ENCODE measurements at places on chromosomes 3 and 15.

GRCh38 chr15:64901141-64901540 lies 10.6 kb upstream of the ANKDD1A start:
- DNase-seq: no peak

DNA sequence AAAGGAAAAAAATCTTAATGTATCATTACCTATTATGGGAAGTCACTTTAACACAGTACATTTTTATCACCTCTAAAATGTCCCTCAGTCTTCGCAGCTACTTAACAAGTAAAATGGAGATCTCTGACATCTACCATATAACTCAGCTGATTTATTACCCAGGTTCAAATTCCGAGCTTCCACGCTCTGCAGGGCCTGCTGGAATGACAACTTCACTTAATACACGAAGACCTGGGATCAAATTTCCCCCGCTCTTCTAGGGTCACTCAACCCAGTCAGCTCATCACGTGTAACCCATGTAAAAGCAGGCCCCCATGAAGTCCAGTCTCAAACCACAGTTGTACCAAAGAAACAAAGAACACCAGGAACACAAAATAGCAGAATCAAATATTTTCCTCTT lies 44.2 kb upstream of the ACP3 start:
- DNase-seq: no peak

DNA sequence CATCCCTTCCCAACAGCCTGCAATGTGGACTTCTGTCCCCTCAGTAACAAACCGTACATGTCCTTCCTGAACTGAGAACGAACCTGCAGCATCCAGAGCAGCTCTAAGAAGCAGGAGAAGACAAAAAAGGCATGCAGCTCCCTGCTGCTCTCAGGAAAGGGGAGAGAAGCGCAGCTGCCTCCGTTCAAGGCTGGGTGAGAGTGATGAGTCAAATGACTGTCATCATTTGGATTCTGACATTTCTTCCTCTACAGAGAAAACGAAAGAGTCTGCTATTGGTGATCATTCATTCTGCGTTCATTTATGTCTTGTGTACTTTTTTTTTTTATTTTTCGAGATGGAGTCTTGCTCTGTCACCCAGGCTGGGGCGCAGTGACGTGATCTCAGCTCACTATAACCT lies 677.8 kb downstream of the FHIT start:
- peak; percentile 62 for DNase-seq

DNA sequence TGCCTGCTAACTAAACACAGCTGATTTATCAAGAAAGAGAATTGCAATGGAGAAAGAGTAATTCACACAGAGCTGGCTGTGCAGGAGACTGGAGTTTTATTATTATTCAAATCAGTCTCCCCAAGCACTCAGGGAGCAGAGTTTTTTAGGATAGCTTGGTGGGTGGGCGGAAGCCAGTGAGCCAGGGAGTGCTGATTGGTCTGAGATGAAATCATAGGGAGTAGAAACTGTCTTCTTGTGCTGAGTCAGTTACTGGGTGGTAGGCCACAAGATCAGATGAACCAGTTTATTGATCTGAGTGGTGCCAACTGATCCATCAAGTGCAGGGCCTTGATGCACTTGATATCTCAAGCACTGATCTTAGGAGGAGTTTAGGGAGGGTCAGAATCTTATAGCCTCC lies 891.9 kb upstream of the CADM2 start:
- DNase-seq: no peak

DNA sequence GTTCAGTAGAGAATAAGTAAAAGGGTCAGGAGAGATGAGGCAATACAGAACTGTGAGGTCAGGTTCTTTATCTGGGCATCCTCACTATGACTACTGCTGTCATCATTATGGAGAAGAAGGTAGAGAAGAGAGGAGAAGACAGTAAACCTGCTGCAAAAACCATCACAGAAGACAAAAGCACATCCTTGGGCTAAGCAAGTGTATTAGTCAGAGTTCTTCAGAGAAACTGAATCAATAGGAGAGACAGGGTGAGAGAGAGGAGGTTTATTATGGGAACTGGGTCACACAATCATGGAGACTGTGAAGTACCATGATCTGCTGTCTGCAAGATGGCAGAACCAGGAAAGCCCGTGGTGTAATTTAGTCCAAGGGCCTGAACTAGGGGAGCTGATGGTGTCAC lies 9.5 kb upstream of the ABHD17C start:
- no peak for DNase-seq

DNA sequence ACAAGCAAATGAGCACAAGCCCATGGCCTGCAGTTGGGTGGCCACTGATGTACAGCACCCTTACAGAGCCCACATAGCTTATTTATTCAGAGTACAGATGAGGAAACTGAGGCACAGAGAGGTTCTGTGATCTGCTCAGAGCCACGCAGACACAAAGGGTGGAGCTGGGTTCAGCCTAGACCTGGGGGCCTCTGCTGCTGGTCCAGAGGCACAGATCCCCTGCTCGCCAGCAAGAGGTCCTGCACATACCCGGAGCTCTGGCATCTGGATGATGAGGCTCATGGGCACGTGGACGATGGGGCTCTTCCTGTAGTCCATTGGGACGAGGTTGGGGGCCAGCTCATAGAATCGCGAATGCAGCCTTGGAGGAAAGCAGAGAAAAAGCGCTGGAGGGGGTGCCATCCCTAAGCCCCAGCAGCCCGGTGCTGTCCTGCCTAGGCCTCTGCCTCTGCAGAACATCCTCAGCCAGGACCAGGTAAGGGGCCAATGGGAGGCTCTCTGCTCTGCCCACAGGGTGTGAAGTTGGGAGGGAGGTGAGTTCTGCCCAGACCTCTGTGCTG lies 18.6 kb downstream of the SH2D7 start:
- DNase-seq: no peak

GRCh38 chr3:99534951-99535704 lies 103.3 kb upstream of the COL8A1 start:
- DNase-seq: peak; percentile 23

DNA sequence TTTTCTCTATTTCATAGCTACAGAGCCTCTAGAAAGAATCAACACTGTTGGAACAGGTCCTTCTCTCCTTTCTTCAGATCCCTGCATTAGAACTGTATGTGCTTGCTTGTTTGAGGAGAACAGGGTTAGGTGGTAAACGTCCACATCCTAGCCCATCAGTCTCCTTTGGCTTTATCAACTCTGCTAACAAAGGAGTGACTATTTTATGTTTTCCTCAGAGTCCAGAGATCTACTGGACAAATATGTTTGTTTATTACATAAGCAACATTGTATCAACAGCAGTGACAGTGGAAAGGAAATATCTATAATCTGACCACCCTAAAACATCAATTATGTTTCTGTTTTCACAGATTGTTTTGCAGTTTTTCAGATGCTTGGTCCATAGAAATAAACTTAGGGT lies 39.6 kb downstream of the CMSS1 start:
- DNase-seq: no peak

DNA sequence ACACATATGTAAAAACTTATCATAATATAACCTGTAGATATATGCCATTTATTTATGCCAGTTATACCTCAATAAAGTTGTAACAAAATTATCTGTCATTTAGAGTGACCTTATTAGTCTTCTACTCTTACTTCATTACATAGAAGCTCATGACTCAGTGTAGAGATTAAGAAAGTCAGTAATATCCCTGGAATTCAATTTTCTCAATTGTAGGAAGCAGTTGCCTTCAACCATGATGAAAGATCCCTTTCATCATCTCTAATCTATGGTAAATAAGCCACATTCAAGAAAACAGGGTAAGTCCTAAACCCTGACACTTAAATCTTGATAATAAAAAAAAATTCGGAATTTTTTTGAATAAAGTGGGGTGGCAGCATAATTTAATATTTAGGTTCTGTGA lies 216.5 kb upstream of the PEX5L start:
- peak; percentile 27 for DNase-seq

DNA sequence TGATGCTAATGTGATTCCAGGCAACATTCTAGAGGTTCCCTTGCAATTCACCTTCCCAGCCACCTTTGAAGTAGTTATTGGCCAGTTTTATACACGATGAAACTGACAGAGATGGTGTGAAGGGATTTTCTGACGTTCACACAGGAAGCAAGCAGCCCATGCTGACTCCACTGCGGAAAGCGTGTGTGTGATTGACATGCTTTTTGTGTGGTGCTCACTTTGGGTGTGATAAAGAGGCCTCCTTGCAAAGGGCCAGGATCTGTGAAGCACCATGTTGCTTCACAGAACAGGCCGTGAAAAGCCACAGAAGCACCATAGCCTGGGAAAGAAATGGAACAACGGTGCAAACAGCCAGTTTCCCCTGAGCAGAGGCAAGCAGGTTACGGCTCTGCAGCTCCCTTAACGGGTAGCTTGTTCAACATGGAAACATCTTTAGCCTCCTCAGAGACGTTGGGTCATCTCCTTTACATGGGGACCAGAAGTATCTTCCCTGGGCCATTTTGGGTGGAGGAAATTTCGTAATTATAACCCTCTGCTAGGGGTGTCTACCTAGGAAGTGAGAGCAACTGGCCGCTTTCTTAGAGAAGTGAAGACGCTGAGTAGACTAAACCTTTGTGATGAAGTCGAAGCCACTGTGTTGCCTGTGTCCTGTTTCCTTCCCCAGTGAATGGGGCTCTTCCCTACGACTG lies 108.5 kb downstream of the APBA2 start:
- DNase-seq: no peak

GRCh38 chr3:4987538-4988296 lies 8.5 kb downstream of the BHLHE40 start:
- DNase-seq: no peak

DNA sequence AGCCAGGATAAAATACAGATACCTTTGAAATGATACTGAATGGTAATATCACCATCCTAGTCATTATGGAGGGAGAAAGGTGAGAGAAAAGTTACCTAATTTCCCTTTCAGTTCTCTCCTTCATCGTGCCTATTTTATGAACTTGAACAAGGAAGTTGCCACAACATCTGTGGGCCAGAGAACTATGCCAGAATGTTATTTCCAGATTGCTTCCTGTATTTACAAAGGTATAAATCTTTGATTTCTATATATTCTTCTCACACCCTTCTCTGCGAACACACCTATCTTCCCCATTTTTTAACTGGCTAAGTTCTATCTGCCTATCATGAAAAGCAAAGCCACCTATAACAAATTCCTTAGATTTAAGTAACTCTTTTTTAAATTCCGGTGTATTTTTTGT lies 163.6 kb upstream of the GRM7 start:
- DNase-seq: no peak

DNA sequence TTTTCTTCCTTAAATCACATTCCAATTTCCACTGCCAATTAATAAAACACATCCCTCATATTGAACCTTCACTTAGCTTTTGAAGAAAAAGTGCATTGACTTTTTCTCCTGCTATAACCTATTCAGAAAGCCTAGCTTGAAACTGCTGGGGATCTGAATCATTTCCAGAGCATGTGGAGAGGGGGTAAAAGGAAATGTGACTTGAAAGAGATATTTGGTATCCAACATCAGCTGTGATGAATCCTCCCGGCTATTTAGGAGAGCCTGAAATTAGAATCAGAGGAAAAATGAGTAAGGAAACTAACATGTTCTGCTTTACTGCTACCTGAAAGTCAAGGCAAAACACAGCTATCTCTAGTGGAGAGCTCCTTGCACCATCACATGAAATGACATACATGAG lies 2.6 kb upstream of the GNB5 start:
- peak; percentile 11 for DNase-seq

- peak; percentile 47 for DNase-seq
Measured at GRCh38 chr3:125042725-125043406, 12.9 kb downstream of the HEG1 start.

- DNase-seq: no peak
Measured at GRCh38 chr3:185658943-185659342, 72.8 kb downstream of the SENP2 start.

DNA sequence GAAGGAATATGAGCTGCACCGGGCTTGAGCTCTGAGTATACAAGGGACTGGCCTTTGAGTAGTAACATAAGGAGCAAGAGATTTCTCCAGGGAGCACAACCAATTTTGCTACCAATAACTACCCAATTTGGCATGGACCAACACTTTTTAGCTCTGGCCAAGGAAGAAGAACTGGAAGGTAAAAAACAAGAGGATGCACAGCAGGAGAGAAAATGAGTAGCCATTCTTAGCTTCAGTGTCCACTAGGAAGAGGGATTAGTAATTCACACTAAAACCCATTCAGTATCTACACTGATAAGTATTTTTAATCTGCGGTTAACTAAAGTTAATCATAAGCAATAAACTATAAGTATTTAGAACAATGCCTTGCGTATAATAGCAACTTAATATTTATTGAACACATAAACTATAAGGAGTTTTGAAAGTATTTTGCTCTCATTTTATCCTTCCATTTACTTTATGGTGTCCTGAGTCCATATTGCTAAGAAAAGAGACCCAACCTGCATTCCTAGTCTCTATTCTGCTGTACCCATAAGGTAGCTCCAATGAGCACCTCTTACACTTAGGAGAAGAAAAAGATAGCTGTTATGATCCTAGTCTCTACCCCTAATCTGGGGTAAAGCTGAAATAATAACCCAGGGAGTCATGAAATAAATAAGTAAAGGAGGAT lies 268.9 kb downstream of the IGSF11 start:
- no peak for DNase-seq

DNA sequence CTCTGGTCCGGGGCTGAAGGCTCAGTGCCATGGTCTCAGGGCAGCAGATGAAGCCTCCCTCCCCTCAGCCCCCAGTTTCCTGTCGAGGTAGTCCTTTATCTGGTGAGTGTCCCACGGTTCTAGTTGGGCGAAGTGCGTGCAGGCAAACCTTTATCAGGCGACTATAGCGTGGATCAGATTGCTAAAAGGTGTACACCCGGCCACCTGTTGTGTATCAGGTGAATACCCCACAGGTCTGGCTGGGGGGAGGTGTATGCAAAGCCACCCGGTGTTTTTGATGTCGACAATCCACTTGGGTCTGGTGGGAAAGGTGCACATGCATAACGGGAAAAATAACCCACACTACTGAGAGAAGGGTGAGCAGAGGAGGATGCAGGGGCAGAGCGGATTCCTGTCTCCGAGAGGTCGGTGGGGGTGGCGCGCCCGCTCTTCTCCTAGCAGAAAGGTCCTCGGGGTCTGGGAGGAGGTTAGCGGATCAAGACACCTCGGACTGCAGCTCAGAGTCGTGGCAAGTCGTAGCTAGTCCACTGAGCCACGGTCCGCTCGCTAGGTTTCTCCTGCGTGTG lies 507 bp downstream of the SLC12A6 start:
- DNase-seq: peak; percentile 30

DNA sequence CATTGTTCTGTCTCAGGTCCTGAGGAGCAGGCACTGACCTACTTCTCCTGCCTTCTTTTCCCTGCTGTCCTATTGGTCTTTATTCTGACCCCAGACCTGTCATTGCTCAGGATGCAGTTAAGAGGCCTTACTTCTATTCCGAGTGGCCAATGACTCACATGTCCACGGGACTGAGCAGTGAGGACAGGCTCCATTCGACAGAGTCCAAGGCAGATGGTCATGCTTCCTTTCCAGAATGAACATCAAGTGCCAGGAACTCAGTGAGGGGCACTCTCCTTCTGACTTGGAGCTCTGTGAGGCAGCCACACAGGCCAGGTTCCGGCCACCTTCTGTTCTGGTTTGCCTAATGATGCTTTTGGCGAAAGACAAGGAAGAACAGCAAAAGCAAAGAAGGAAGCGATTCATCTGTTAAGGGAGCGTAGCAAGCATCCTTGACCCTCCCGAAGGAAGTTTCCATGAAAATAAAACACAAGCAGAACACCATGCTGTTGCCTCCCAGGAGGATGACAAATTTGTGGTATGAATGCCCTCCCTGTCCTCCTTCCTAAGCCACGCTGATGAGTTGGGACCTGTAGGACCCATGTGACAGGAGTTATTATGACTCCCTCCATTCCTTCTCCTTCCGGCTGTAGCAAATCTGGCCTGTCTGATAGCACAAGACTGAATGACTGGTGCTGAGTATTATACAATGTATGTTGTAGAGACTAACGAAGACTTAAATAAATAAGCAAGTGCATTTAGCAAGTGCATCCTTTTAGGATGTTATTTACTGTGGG lies 14.4 kb upstream of the TPRG1 start:
- no peak for DNase-seq

Data from GM03348 (cell line).